B cell (primary cell): ENCODE measurements at places on chromosomes 4 and X. TPM values are rescaled to one million over a fixed set of nuclear protein-coding genes. Genes with fewer than 3 reads are reported as not detected.

PABPC1L2A gene
- polyA plus RNA-seq, result not detected in 2 replicates

F11 gene
- 0.06 TPM in 1 of 2 replicates, not detected in the other for polyA plus RNA-seq

IL21 gene
- polyA plus RNA-seq, result not detected in 2 replicates

FAM9C gene
- not detected in 2 replicates for polyA plus RNA-seq

ZMYM3 gene
- 19.1 and 21.8 TPM in 2 replicates for polyA plus RNA-seq

LARP1B gene
- polyA plus RNA-seq, result 4.5 and 9.1 TPM in 2 replicates

FGFR3 gene
- not detected in 2 replicates for polyA plus RNA-seq

TRMT2B gene
- polyA plus RNA-seq, result 29.9 and 30.9 TPM in 2 replicates

ARSD gene
- polyA plus RNA-seq, result 2.7 and 3.2 TPM in 2 replicates

KLHL2 gene
- 7.8 and 16.8 TPM in 2 replicates for polyA plus RNA-seq

FHL1 gene
- 5.2 and 6.7 TPM in 2 replicates for polyA plus RNA-seq

GRCh38 chr4:2886622-2887021 lies 43.0 kb downstream of the ADD1 start:
- no peak for DNase-seq

DNA sequence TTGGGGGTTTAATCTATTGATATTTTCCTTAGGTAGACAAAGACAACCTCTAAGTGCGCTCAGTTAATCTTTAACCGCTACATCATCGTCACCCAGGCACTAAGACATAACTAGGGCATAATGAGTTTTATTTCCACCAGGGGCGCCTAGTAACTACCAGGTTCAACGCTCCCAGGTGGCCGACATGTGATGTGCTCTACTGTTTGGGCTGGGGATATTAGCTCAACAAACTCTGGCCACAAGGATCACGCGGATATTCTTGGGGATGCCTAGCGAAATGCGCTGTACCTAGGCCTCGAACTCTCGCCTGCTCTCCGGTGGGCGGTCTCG lies 915 bp upstream of the RAB33B start:
- no peak for DNase-seq

- DNase-seq, result no peak
Measured at GRCh38 chr4:46388857-46389256, 1.1 kb downstream of the GABRA2 start.

GRCh38 chr4:1866189-1866661 lies 5.0 kb upstream of the NSD2 start:
- DNase-seq, result no peak

- DNase-seq, result peak; percentile 72
Measured at GRCh38 chr4:138114434-138114833, 127.7 kb downstream of the SLC7A11 start.

- DNase-seq, result no peak
Measured at GRCh38 chr4:18134111-18134510, 112.6 kb upstream of the LCORL start.

GRCh38 chr4:180532691-180533090 lies 1710.5 kb upstream of the TENM3 start:
- DNase-seq, result no peak

DNA sequence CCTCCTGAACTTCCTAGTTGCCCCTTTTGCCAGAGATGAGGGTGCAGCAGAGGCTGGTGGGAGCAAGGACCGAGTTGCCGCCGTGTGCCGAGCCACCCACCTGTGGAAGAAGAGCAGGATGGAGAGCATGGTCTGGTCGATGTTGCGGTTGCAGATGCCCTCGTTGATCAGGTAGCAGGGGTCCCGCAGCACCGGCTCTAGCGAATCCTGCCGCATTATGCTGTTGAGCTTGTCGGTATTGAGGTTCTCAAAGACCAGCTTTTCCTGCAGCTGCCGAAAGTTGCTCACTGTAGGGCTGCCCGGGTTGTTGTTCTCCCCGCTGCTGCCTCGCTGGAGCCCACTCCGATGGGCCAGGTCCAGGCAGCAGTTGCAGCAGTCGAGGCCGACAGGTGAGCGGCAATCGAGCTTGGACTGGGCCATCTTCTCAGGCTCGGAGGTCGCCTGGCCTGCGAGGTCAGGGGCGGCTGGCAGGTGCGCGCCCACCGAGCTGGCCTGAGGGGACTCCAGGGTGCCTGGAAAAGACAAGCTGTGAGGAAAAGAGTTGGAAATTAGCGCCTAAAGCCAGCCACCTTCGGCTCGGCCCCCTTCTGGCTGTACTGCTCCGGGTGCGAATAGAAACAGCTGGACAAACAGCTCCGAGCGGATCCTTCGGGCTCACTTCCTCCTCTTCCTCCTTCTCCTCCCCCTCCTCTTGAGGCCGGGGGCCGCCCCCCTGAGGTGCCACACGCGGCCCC lies 420 bp downstream of the TSC22D3 start:
- DNase-seq, result peak; percentile 14

DNA sequence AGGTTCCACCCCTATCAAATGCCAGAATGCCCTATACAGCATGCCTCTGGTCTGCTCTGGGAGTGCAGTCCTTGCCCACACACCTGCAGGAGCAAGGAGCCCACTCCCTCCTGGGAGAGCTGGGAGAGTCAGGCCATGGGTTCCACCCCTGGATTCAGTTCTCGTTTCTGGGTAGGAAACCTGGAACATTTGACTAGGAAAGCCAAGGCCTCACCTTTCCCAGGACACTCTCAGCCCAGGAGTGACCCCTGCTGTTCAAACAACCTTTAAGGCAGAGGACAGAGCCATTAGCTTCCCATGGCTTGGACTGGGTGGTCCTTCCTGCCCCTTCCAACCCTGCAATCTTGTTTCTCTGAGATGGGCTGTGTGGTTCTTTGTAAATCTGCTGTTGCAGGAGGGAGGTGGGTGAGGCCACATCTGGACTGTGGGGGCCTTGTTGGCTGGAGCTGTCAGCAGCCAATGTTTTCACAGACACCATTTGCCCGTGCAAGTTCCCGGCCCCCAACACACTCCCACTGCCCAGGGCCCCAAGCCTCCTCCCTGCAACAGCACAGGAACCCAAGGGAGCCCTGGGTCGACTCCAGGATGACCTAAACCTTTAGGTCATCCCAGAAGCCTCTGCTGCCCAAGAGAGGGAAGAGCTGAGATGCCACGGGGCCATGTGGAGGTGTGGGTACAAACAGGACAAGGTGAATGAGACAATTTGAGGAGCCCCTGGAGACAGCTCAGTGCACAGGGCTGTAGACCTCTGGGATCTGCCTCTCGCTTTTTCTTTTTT lies 104.4 kb downstream of the PJA1 start:
- no peak for DNase-seq

DNA sequence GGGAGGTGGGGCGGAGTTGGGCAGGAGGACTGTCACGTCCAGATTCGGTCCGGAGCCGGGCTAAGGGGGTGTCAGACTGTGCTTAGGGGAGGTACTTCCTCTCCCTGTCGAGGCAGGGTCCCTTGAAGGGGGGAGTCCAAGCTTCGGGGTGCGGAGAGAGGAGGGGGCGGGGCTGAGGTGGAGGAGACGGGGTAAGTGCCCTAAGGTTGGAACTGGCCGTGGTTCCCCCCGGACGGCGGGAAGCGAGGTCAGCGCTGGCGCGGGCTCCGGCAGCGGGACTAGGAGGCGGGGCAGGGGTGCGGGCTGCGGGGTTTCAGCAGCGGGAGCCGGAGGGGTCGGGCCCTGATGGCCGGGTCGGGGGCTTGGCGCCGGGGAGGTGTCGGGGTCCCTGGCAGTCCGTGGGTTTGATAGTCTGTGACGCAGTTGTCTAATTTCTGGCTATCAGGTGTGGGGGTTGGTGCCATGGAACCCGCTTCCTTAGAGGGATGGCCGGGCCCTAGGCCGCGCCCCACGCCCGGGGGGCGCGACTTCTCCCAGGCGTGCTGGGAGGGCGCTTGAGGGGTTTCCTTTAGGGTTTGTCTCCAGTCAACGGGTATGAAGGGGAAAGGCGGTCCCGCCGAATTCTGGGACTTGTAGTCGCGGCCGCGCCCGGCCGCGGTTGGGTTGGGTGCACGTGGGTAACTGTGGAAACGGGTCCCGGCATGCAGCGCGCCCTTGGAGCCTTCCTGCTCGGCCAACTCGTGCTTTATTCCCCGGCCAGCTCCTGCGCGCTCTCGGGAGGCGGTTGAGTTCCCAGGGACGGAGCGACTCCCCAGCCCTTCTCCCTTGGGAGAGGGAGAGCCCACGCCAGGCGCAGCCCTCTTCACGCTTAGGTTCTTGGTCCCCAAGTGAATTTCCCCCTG lies 1.5 kb downstream of the DCUN1D4 start:
- peak; percentile 86 for DNase-seq

GRCh38 chr4:123520325-123520724 lies 123.7 kb downstream of the SPRY1 start:
- DNase-seq, result no peak

DNA sequence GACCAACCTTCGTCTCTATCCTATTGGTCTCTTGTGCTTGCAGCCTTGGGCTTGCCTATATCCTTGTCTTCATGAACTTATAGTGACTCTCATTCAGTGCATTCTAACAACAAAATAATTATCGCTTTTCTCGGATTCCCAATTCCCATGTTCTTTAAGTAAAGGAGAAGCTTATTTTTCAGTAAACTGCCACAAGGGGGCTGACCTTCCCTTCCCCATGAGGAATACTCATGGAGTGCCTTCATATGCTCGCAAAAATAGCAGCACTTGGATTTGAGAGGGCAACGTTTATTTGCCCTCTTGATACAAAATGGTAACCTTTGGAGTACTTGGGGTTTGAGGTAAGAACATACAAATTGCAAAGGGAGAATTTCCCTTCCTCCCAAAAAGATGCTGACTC lies 183.2 kb upstream of the TENT5D start:
- DNase-seq, result no peak

GRCh38 chr4:113587640-113588275 lies 173.8 kb downstream of the CAMK2D start:
- no peak for DNase-seq

DNA sequence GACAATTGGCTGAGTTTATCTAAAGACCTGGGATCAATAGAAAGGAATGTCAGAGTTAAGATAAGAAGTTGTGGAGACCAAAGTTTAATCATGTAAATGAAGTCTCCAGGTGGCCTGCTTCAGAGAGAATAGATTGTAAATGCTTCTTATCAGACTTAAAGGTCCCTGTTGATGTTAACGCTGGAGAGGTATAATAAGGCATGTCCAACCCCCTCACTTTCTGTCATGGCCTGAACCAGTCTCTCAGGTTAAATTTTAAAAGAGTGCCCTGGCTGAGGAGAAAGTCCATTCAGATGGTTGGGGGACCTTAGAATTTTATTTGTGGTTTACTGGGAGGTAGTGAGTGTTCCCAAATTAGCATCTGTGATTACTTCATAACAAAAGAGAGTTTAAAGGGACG lies 86.7 kb downstream of the AKAP4 start:
- no peak for DNase-seq

- DNase-seq, result no peak
Measured at GRCh38 chr4:153931804-153932203, 142.9 kb upstream of the SFRP2 start.

DNA sequence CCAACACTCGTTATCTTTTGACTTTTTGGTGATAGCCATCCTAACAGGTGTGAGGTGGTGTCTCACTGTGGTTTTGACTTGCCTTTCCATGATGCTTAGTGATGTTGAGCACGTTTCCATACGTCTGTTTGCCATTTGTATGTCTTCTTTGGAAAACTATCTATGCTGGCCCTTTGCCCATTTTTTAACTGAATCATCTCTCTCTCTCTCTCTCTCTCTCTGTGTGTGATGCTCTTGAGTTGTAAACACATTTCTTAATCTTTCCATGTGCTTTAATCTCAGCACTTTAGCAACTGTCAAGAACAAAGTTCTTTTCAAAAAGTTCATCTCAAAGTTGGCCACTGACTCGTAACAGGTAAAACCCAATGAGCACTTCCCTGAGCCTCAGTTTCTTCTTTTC lies 10.5 kb downstream of the SORBS2 start:
- DNase-seq, result no peak

- no peak for DNase-seq
Measured at GRCh38 chrX:115363372-115363771, 73.9 kb downstream of the LUZP4 start.

GRCh38 chr4:69731847-69732246 lies 28.6 kb downstream of the SULT1B1 start:
- DNase-seq, result no peak

- no peak for DNase-seq
Measured at GRCh38 chrX:95835223-95835622, 849.4 kb upstream of the DIAPH2 start.

DNA sequence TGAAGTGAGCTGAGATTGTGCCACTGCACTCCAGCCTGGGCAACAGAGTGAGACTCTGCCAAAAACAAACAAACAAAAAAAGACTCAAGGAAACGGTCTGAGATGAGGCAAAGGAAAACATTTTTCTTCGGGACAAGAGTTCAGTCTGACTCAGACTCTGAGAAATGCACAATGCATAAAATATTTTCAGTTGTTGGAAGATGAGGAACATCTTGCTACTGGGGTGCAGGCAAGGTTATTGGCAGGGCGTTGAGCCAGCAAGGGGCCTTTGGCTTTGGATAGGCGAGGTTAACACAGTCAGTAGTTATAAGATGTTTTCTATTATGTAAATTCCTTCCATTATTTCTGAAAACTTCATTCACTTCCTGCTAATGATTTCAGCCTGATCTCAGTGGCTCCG lies 96.1 kb upstream of the VCX start:
- DNase-seq, result no peak

DNA sequence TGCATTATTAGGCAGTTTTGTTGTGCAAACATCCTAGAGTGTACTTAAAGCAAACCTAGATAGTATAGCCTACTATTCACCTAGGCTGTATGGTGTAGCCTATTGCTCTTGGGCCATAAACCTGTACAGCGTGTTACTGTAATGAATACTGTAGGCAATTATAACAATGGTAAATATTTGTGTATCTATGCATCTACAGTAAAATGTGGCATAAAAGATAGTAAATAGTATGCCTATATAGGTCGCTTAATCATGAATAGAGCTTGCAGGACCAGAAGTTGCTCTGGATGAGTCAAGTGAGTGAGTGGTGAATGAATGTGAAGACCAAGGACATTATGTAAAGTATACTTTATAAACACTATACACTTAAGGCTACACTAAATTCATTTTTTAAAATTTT lies 16.6 kb downstream of the USO1 start:
- DNase-seq, result no peak

DNA sequence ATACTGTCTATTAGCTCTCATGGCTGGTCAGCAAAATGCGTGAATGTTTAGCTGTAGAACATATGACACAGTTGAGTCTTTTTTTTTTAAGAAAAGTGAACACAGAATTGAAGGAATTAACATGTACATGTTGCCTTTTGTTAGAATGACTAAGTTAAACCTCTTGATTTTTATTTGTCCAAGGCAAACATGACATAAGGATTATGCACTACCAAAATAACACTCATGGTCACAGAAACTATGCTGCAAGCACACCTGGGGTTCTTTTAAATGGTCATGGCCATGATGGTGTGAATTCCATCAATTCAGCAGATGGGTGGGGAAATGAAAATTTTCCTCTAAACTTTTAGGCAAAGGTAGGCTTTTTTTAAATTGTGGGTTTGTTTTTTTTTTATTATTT lies 80.1 kb upstream of the CXCL13 start:
- no peak for DNase-seq

GRCh38 chr4:108885211-108885610 lies 122.4 kb upstream of the ETNPPL start:
- no peak for DNase-seq

GRCh38 chr4:67466751-67467150 lies 78.6 kb downstream of the CENPC start:
- DNase-seq, result no peak

GRCh38 chr4:54096295-54096962 lies 3.5 kb upstream of the GSX2 start:
- DNase-seq, result no peak
